ENCODE measurements at places on chromosomes 4 and X.

DNA sequence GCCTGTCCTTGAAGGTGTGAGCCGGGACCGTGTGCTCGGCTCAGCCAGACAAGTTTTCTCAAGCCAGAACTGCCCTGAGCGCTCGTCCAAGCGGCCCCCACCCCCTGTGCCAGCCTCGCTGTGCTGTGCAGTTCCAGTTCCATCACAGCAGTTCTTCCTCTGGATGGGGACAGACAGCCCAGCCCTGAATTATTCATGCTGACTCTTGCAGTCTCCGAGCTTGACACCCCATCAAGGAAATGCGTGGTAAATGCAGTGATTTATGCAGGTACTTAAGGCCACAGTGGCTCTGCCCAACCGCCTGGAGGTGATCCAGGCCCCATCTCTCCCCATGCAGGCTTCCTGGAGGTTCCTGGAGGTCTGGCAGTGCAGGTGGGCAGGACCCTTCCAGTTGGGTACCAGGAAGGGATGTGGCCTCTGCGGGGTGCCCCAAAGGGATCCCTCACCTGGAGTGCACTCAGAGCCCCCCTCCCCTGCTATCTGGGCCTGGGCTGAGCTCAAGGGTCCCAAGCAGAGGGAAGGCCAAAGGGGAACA, 44.8 kb upstream of the HMX1 start:
- no peak for DNase-seq

DNA sequence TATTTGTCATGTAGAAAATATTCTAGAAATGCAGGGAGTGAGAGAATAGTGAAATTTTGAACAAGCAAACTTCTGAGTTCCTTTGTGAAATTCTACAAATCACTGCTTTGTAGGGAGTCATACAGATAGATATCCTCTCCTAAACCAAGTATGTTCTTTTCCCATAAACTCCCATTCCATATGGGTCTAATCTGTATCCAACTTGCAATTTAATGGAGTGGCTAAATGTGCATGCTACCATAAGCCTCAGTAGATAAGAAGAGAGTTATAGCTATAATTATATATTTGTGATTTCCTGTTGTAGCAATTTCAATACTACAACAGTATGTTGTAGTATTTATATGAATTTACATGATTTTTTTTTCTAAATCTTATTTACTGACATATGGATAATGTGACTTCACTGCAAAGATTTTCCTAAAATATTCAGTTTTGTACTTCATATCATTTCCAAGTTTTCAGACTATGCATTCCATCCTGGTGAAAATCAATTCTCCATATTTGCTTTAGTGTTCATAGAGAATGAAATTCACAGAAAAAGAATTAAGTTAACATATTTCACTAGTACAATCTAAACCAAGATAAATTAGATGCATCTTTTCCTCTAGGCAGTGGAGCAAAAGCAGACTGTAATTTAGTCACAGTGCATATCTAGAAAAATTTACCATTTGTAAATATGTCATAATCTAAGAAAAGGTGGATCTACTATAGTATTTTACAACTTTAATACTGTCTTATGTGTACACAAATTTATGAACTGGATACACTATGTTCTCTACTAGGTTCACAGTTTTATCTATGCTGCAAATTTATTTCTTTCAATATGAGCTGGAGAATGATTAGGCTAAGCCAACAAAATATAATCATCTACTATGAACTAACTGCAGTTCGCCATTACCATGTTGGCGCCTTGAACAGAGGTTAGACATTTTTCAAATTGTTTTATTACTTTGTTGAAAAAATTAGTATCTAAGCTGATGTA, 372.9 kb upstream of the NDST3 start:
- DNase-seq, result no peak

DNA sequence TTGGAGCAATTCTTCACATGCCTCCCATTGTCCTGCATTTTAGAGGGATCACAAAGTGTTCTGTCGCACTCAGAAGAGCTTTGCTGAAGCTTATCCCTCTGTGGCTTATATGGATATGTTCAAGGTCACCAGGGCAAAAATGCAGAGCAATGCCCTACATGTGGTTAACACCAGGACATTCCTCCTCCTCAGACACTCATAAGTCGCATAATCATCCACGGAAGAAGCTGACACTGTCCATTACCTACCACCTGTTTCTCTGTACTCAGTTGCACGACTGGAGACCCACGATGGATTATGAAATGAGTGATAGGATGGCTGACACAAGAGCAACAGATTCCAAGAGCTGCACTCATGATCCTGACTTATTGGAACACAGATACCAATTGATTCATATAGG, 68.7 kb upstream of the PRDX4 start:
- no peak for DNase-seq

GRCh38 chr4:123399627-123400358, 3.2 kb downstream of the SPRY1 start:
- DNase-seq, result peak; percentile 50

DNA sequence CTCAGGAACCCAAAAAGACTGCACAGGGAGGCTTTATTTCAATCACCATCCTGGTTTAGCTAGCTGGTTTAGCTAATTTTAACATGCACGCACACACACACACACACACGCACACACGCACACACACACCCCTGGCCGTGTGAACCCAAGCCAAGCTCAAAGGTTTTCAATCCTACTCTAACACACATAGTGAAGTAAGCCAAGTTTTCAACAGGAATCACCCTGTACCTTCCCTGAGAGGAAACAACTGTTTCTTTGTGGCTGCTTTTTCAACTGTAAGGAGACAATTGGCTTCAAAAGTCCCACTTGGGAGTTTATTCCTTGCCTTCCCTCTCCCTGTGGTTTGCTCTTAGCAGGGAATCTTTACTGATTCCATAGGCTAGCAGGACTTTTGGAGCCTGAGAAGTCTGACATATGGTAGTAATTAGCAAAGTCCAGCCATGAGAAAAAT, 98.9 kb upstream of the BMP3 start:
- no peak for DNase-seq

Data from bronchial epithelial cell (primary cell).